ENCODE measurements at places on chromosomes 2 and 18.

- no peak for DNase-seq
Observed at GRCh38 chr2:130749641-130750040, 5.7 kb upstream of the AMER3 start.

DNA sequence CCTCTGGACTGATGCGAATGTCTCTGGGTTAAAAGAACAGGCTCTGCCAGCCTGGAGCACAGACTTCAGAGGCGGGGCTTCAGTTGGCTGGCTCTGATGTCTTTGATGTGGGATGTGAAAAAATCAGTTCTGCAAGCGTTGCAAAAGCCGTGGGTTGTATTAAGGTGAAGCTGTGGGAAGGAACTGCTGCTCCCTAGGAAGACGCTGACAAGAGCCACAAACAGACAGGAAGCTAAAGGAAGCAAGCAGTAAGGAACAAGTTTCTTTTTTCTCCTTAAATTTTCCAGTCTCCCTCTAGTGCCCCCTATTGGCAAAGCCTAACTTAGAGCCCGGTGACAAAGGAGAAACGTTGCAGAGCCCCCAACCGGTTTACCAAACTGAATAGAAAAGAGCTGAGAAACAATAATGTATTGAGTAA lies 239.0 kb downstream of the CCDC178 start:
- peak; percentile 64 for DNase-seq

DNA sequence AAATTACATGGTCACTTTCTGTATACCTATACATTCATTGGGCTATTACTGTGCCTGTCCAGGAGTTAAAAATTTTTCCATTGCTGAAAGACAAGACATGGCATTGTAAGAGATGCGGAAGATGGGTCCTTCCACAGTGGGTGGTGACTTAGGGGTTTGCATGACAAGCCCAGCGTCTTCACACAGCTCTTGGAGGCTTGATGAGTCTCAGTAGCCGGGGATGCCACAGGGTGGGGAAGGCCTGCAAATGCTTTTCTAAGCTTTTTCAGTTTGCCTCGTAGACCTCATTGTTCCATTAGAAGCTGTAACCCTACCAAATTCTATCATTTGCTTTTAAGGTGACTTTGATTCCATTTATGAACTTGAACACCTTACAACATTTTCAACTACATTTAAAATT lies 18.1 kb upstream of the MAPRE3 start:
- DNase-seq = no peak

DNA sequence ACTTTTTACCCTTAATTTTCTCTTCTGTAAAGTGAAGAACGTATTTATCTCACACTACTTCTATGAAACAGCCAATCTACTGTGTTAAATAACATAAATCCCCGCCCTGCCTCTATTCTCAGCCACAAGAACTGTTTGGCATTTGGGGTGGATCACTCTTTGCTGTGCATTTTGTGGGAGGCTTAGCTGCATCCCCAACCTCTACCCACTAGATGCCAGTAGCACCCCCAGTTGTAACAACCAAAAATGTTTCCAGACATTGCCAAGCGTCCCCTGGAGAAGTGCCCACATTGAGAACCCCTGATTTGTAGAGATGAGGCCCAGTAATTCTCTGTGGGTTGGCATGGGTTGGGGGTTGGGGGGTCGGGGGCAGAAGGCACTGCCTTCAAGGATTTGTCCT lies 94.7 kb upstream of the BOD1L2 start:
- DNase-seq = no peak

GRCh38 chr2:3432067-3432466 lies 52.6 kb downstream of the TRAPPC12 start:
- no peak for DNase-seq

DNA sequence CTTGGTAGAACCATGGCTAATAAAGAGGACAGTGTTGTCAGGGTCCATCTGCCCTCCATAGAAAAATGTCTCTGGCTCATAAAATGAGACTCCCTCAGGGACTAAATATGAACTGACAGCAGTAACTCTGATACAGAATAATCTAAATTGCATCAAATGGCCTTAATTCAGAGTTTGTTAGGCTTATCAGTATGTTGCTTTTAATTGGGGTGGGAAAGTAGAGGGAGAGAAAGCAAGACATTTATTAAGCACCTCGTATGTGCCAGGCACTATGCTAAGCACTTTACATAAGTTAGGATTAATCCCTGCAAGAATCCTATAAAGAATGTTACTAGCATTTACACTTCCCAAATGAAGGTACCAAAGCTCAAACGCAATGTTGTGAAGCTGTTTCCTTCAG lies 115.2 kb downstream of the MMADHC start:
- no peak for DNase-seq

DNA sequence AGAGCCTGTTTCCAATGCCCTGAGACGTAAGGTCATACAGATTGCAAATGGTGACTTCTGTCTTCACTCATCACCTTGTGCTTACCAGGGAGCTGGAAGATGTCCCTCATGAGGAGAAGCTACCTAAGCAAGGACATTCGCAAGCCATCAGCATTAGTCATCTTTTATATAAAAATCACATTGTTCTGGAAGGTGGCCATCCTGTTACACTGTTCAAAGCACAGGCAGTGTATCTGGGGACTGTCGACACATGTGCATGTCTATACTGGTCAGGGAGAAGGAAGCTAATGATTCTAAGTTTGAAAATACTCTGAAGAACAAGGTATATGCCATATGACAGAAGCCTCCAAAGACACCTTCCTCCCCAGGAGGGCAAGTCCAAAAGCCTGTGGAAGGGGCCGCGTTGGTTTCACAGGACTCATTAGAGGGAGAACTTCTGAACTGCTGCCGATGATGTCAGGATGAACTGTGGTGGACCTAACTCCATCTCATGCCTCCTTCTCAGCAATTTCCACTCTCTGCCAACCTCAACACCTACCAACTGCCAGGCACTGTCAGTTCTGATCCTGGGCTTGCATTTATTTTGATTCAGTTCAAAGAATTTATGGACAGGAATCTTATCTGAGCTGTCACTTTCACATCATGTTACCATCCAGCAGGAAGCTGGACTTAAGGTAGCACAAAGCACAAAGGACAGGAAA lies 39.4 kb downstream of the DNER start:
- DNase-seq = no peak

Measured in H9 (cell line).